ENCODE measurements at places on chromosomes 3 and 15. TPM values are rescaled to one million over a fixed set of nuclear protein-coding genes. Genes with fewer than 3 reads are reported as not detected.
A peak's percentile ranks its signal among the peaks of the same experiment; 100 is the strongest.

The PLXNB1 gene
- 30.0 TPM for total RNA-seq

DNA sequence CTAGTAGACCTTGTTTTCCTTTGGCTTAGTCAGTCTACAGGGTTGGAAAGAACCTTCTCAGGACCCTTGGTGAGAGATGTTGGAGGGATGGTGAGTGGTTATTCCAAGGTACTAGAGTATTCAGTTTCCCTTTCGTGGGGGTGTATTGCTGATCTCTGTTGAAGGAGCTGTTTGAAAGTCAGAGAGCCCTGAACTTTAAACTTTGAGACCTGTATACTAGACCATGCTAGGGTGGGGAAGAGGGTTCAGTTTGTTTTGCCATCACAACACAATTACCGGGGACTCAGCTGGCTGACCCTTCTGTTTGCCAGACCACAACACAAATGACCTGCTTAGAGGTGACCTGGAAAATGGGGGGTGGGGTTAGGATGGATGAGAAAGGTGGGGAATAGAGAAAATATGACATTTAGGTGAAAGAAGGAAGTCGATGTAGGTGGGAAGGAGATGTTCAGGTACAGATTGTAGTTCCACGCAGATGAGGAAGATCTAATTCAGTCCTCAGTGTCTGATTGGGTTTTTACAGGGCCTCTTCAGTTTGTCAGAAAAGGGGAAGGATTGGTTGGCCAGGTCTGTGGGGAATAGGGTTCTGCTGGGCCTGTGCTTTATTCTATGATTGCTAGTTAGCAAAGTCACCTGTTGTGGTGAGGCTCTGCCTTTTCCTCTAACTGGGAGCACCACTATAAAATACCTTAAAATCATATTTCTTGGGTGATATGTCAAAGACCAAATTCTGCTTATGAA, 6.8 kb downstream of the UBE2E2 start:
- DNase-seq, result no peak

The IGSF10 gene
- 8.0 TPM for total RNA-seq

- no peak for DNase-seq
Measured at GRCh38 chr3:183386651-183387050, 41.8 kb downstream of the MCF2L2 start.

The KLHL40 gene
- total RNA-seq, result not detected

The CCRL2 gene
- total RNA-seq, result not detected

- DNase-seq, result no peak
Measured at GRCh38 chr3:127889976-127890650, 24.9 kb upstream of the KBTBD12 start.

DNA sequence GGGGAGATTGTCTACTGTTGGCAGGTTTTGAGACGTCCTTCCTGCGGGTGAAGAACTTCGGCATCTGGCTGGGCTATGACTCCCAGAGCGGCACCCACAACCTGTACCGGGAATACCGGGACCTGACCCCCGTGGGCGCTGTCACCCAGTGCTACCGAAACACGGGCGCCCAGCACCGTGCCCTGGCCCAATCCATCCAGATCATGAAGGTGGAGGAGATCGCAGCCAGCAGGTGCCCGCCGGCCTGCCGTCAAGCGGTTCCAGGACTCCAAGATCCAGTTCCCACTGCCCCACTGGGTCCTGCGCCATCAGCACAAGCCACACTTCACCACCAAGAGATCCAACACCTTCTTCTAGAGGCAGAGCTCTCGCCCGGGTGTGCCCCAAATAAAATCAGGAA, 194.9 kb upstream of the EPHA6 start:
- no peak for DNase-seq

GRCh38 chr15:48332642-48333034, 1.4 kb downstream of the DUT start:
- DNase-seq, result no peak

GRCh38 chr3:106332884-106333283, 464.1 kb upstream of the CBLB start:
- DNase-seq, result no peak

- DNase-seq, result no peak
Measured at GRCh38 chr3:188949996-188950395, 221.8 kb upstream of the TPRG1 start.

DNA sequence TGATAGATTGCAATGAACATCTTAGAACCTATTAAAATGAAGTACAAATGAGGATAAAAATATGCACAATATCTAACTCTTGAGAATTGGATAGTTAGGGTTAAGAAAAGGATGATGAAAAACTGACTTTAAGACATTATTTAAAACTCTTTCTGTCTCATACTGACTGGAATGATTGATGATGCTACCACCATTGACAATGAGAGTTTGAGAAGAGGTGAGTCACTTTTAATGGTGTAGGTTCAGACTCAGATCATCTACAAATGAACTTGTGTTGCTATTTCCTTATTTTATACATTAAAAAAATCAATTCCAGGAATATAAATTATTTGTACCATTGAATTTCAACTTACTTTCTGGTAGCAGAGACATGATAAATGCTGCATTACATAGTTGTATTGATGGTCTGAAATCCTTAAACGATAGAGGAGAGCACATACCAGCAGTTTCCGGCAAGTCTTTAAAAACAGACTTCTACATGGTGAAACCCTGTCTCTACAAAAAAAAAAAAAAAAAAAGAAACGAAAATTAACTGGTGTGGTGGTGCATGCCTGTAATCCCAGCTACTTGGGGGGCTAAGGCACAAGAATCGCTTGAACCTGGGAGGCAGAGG, 409.0 kb downstream of the OTOL1 start:
- no peak for DNase-seq

DNA sequence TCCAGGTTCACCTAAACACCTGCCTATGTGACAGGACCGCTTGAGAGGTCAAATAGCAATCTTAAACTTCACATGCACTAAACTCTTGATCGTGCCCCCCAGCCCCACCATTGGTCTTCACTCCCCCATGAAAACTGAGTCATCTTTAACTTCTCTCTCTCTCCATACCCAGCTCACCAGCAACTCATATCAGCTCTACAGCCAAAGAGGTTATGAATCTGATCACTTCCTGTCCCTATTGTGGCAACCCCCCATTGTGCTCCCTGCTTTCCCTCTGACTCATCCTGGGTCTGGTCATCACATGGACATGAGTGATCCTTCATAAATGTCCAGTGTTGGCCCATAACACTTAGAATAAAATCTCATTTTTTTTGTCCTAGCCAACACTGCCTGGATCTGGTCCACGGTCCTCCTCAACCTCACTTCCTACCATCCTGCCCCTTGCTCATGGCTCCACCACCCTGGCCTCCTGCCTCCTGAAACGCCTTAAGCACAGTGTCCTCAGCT, 103.4 kb upstream of the HACD2 start:
- peak; percentile 90 for DNase-seq
